ENCODE measurements at places on chromosomes 2 and 18.

GRCh38 chr2:37529830-37530415 lies 141.5 kb downstream of the CDC42EP3 start:
- DNase-seq = no peak

DNA sequence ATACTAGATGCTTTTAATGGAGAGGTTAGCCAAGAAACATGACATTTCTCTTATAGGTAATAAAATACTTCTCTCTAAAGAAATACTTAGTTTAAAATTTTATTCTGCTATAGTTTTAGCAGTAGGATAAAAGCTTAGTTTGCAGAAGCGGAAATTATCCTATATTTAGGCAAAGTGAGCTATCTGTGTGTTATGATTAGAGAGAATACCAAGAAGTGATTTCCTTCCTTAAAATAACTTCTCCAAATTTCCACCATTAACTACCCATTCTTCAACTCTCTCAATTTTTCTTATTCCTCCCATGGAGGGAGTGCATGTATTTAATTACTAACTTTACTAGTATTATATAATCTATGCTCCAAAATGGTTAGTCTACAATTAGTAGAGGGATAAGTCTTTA lies 15.8 kb upstream of the IL1RL1 start:
- DNase-seq = no peak

- no peak for DNase-seq
These were observed 8.8 kb downstream of the PASK start for GRCh38 chr2:241140445-241140840.

DNA sequence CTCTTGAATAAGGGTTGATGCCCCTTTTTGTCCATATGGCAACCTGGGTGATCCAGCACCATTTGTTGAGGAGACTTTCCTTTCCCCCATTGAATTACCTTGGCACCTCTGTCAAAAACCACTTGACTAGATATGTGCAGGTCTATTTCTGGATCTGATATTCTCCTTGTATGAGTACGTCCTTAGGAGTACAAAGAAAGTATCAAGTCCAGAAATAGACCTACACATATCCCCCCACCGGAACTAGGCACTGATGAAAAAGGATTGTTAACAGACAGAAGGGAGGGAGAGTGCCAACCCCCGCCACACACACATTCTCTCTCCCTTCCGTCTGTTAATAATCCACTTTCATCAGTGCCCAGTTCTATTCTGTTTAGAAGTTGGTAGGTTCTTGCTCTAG lies 225.0 kb downstream of the TMEM163 start:
- DNase-seq = no peak

DNA sequence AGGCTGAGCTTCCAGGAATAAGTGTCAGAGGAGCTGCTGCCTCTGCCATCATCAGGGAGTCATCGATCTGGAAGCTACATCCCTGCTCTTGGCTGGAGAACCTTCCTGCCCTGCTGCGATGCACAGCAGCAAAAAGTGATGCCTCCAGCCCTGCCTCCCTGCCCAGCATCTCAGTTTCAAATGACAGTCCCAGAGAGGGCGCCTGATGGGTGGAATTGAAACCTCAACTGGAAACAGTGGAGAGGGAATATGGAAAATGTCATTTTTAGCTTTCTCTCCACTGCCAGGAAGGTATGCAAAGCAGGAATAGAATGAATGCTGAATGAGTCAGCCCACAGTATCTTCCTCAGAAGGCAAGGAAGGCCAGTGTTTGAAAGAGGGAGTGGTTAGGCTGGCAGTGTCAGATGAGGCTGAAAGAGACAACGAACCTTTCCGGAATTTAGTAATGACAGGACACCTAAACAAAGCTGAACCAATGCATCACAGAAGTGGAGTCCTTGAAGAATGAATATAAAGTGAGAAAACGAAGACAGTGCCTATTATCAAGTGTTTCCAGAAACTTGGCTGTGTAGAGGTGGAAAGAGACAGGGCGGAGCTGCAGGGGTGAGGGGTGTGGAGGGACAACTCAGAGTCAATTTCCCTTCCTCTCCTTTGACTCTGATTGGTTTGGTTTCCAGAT lies 153.9 kb upstream of the NDUFV2 start:
- no peak for DNase-seq

GRCh38 chr2:158509928-158510797 lies 53.4 kb downstream of the PKP4 start:
- no peak for DNase-seq

- DNase-seq = no peak
These were observed 19.8 kb downstream of the HDAC4 start for GRCh38 chr2:239380831-239381708.

DNA sequence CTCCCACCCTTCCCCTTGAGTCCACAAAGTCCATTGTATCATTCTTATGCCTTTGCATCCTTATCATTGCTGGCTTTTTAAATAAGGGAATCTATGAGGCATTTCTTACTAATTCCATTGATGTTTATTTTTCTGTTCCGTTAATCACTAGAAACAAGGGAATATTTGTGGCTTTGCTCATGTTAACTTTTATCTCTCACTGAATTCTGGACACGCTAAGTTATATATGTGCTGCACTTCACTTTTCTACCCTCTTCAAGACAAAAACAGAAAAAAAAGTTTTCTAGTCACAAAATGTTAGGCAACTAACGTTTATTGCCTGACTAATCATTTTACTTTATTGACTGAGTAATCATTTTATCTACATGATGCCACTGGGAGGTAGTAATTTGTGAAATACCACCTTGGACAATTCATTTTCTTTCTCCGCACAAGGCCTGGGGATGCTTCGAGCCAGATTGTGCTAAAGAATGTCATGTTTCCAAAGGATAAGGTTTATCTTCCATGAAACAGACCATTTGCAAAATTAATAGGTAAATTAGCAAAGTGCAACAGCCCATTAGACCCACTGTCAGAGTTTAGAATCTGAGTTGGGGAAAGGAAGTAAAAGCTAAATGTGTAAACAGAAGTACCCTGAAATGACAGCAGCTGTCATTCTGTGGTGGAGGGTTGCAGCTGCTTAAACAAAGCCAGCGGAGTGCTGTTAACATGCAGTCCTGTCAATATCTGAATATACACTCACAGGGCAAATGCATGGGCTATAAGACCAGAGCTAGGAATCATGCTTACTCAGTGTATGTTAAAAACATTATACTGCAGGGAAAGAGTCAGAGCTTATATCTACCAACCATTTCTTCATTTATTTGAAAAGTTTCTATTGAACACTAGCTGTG lies 658.7 kb downstream of the CNTNAP5 start:
- DNase-seq = no peak

GRCh38 chr2:225761396-225761795 lies 361.9 kb downstream of the NYAP2 start:
- no peak for DNase-seq

GRCh38 chr2:143452817-143453451 lies 323.7 kb downstream of the ARHGAP15 start:
- DNase-seq = no peak

- DNase-seq = no peak
These were observed 1.1 kb upstream of the DGKD start for GRCh38 chr2:233353101-233353768.

DNA sequence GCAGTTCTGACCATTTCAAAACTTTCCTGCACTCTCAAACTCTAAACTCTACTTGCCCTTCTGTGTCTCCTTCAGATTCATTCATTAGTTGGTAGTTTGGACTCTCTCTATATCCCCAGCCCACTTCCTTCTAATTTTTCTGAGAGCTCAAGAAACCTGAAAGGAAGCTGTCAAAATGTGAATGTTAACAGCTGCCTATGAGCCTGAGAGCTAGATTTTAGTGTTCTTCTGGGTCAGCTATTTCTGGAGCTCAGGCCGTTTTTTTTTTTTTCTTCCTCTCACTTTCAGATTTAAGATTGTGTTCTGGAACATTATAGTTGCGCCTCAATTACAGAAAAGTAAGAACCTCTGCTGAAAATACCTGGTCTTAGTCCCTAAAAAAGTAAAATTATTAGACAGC lies 73.1 kb downstream of the RTN4 start:
- no peak for DNase-seq

DNA sequence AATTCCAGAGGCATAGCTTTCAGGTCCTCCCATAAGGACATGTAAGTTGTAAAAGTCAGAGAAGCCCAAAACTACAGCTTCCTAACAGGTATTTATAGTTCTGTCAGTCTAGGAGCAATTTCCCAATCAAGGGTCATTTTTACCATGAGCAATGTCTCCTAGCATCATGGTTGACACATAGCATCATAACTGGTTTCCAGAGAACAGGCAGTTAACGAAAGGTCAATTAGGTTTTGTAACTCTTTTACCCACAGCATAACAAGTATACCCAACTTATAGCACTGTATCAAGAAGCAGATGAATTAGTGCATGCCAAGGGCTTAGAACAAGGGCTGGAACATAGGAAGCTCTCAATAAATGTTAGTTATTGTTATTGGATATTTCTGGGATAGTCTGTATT lies 110.1 kb downstream of the MREG start:
- DNase-seq = no peak

DNA sequence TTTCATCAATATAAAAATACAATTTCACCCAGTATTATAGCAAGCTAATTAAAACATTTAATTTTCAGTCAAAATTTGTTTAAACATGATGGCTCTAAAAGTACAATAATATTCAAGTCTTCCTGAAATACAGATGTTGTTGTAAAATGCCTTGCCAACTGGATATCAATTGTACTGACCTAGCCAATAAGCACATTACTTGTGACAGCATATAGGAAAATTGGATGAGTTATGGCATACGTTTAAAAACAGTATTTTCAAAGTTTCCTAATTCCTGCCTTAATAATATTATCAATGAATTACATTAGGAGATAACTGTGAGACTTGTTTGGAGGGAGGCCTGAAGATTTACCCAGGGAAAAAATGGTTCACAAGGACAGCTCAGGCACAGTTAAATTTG lies 336.9 kb upstream of the CDH20 start:
- DNase-seq = no peak

GRCh38 chr18:46663539-46663938 lies 6.5 kb upstream of the LOXHD1 start:
- no peak for DNase-seq

DNA sequence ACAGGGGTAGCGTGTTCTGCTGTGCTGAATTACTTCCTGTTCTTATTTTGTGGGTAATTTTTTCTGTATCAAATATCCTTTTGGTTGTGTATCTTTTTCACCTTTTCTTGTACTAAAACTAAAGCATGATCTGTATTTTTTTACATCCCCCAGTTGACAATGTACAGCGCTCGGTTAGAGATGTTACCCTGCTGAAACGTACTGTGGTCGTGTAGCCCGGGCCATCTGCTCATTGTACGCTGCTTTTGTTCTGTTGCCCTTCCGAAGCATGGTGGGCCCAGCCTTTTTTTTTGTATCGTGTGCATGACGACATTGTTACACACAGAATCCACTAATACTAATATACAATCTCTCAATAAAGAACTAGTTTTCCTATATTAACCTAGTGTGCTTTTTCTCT lies 233.1 kb downstream of the HAUS1 start:
- no peak for DNase-seq

DNA sequence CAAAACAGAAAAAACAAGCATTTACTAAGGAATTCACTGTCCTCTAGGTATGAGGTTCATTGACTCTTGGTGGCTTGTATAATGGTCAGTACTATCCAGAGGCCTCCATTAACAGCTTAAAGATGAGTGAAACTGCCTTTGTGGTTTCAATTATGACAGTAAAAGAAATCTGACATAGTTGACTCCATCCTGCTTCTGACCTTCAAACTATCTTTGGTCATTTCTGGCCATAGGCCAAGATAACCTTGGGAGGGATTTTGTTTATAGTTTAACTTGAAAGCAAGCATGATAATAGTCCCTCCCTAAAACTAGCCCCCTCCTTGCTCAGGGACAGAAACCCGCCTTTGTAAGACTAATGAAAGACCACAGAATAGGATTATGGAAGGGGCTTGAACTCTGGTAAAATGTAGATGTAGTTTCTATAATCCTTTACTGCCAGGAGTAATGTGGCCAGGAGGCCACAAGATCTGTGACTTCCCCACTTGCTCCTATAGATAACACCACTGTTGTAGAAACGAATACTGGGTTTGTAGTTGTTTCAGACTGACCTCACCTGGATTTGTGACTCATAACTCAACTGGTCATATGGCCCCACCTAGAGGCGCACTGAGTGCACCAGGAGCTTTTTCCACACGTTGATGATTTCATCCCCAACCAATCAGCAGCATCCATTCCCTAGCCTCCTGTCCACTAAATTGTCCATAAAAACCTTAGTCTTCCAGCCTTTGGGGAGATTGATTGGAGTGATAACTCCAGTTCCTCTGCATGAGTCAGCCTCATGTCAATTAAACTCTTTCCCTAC lies 8.6 kb upstream of the PLEKHM3 start:
- no peak for DNase-seq

GRCh38 chr2:69791045-69791444 lies 38.4 kb upstream of the GMCL1 start:
- DNase-seq = no peak

- no peak for DNase-seq
These were observed 159.2 kb downstream of the GULP1 start for GRCh38 chr2:188450732-188451483.

DNA sequence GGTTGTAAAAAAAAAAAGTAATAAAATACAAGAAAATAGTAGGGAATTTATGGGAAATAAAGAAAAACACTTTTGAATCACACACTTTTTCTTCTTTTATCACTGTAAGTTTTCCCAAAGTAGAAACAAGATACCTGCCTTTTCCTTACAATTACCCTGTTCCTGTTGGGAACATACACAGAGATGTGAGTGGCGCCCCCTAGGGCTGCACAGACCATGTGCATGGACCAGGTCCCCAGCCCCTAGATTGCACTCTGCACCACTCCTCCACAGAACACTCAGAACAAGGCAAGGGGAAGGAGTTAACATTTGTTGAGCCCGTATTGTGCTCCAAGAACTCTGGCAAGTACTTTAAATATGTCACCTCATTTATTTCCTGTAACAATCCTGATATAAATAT lies 118.7 kb upstream of the NRP2 start:
- no peak for DNase-seq

GRCh38 chr2:158616480-158617000 lies 159.8 kb downstream of the PKP4 start:
- DNase-seq = no peak

DNA sequence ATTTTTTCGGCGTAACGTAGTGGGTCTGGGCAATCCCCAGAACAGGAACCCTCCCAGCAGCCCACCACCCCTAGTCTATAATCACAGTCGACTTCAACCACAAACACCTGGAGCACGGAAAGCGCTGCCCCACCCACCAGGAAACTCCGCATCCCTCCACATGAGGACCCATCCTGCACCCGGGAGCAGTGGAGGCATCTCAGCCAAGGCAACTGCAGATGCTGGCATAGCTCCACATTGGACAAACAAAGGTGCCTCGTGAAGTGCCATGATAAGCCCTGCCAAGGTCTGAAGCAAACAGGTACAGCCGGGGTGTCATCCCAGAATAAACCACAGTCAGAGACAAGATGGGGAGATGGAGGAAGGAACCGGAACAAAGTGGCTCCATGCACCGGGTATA lies 24.3 kb upstream of the COPS8 start:
- no peak for DNase-seq

- no peak for DNase-seq
These were observed 111.9 kb downstream of the SETBP1 start for GRCh38 chr18:44792456-44793061.

DNA sequence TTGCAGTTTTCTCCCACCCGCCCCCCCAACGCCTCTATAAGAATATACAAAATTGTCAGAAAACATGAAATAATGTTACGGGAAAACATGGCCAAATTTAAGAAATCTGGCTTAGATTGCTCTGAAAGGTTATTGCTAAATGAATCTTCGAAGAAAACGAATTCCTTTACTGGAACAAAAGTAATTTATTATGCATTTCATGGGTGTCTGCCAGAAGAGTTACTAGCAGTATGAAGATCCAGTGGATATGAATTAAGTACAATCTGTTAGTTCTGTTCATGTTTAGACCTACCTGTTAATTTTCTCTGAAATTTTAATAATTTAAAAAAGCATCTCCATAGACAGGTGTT lies 21.9 kb downstream of the GATA6 start:
- DNase-seq = no peak

GRCh38 chr2:70673041-70673647 lies 94.9 kb downstream of the ADD2 start:
- no peak for DNase-seq
